Thymus (tissue), 14 donors: ENCODE measurements at places on chromosomes 2 and 18.

DNA sequence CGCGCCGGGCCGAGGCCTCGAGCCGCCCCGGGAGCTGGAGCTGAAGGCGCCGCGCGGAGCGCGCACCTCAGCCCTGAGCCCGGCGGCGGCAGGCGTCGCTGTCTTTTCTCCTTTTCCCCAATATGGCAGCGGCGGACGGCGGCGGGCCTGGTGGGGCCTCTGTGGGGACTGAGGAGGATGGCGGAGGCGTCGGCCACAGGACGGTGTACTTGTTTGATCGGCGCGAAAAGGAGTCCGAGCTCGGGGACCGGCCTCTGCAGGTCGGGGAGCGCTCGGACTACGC, 369 bp downstream of the SMCHD1 start:
- no peak for DNase-seq

- no peak for DNase-seq
Measured at GRCh38 chr2:236366049-236366387, 101.8 kb upstream of the ASB18 start.

DNA sequence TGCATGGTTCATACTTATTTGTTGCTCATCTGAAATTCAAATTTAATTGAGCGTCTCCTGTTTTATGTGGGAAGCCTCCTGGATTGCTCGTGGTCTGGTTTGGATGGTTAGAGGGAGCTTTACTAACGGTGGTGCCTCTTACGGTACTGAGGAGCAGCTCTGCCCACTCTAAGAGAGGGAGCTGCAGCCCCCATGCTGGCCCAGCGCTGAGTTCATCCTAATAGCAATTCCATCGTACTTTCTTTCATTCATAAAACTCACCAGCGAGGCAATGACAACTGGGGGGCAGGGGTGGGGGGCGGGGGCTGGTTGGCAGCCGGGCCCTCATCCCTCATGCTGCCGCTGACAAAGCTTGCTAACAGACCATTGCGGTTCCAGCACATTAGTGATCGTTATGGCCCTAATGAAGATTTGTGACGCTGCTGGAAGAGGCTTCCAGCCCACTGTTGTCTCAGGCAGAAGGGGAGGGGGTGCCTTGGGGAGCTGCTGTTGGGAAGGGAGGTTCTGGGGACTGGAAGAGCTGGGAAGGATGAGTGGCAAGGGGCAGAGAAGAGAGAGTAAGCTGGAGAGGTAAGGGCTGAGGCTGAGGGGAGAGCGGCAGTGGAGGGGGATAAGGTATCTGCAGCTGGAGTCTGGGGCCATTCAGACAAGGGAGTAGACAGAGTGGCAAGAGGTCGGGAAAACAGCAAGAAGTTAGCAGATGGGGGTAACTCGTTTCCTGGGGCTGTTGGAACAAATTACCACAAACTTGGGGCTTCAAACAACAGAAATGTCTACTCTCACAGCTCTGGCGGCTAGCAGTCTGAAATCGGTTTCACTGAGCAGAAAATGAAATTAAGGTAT, 238.1 kb downstream of the LPIN1 start:
- DNase-seq: no peak

- no peak for DNase-seq
Measured at GRCh38 chr2:55547001-55547400, 27.5 kb downstream of the CFAP36 start.

DNA sequence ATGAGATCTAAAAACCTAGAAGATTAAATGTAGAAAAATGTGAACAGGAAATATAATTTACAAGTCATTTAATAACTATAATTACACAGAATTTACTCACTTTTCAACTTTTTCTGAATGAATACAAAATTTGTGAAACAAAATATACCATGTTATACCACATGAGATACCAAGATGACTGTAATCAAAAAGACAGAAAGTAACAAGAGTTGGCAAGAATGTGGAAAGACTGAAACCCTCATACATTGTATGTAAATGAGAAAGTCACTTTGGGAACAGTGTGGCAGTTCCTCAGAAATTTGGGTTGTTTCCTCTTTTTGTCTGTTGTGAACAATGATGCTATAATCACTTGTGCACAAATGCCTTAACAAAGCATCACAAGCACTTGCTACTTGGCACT, 145.4 kb upstream of the ZNF804A start:
- DNase-seq: no peak

DNA sequence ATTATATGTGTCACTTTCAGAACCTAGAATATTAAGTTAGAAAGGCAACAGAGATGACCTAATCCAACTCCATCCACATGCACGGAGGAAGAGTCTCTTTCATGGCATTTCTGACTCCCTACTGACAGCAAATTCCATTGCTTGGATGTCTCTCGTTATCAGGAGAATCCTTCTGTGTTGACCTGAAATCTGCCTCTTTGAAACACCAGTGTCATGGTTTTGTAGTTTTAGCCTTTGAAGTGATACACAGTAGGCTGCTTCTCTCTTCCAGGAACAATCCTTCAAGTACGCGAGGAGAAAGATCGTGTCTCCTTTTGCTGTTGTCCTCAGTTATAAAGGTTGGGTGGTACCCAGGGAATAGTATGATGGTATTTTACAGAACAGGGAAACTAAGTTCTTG, 201.9 kb upstream of the RASGRP3 start:
- no peak for DNase-seq

DNA sequence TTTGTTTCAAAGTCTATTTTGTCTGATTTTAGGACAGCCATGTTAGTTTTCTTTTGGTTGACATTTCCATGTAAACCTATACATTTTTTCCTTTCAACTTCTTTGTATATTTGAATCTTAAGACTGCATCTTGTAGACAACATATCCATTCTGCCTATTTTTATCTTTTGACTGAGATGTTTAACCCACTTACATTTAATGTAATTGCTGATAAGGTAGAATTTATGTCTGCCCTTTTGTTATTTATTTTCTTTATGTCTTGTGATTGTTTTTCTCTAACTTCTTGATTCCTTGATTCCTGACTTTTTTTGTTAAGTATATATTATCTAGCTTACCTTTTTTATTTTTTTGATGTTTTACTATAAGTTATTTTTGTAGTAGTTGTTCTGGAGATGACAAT, 542.5 kb downstream of the SUCLG1 start:
- no peak for DNase-seq

DNA sequence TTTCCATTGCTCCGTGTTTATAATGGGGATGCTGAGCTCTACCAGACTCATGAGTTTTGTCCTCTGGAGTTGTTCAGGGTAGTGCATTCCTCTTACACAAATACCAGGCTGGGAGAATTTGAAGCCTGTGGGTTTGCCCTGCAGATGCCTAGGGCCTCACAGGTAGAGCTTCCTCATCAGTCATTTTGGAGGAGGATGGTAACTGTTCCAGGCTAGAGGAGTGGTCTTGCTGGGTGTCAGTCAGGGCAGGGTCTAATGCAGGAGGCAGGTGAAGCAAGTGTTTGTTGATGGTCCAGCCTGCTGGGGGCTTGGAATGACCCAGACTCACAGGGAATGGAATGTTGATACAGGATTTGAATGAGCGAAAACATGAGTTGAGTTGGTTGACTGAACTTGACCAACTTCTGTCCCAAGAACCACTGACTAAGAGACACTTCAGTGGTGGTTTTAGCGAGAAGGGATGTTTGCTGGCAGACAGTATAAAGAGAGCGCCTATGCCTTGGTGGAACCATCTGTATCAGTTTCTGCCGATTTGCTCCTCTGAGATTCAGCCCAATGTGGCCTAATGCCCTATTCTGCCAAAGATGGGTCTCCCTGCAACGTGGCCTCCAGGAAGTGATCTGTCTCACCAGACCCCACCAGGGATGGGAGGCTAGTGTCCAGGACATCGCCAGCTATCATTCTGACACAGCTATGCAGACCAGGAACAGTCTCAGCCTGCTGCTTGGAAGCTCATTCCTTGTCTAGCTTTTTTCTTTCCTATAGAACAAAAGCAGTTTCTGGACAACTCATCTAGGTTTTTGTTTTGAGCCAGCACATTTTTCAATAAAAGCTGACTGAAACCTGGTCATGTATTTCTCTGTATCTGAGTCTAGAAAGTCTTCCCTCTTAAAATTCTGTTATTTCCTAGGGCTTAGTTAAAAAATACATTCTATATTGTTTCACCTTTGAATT, 9.3 kb downstream of the IL1R2 start:
- DNase-seq: no peak

DNA sequence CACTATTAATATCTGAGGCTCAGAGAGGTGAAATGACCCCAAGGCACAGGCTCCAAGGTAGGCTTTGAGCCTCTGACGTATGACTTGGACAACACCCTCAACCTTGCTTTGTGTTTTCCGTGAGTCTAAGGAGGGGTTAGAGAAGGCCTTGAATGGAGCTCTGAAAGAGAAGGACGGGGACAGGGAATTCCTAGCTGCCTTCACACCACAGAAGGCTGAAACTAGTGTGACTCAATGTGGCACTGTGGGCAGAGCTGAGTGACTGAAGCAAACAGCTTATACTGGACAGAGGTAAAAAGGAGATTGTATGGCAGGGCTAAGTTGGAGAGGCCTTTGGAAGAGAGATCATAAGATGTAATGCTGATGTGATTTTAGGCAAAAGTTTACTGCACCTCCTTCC, 3.5 kb upstream of the NCK2 start:
- no peak for DNase-seq

- no peak for DNase-seq
Measured at GRCh38 chr18:38900031-38900430, 1334.4 kb upstream of the CELF4 start.

DNA sequence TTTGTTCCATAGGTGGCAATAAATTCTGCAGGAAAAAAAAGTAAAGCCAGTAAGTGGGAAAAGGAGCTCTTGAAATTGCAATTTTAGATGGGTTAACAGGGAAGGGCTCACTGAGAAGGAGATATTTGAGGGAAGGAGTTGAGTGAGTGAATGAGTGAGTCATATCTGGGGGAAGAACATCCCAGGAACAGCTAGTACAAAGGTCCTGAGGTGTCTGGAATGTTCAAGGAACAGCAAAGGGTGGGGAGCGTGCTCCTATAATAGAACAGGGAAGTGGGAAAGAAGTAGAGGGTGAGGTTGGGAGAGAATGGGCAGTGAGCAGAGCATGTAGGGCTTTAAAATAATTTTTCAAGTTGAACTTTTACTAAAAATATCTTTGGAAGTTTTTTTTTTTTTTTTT, 68.0 kb upstream of the PSME4 start:
- no peak for DNase-seq

DNA sequence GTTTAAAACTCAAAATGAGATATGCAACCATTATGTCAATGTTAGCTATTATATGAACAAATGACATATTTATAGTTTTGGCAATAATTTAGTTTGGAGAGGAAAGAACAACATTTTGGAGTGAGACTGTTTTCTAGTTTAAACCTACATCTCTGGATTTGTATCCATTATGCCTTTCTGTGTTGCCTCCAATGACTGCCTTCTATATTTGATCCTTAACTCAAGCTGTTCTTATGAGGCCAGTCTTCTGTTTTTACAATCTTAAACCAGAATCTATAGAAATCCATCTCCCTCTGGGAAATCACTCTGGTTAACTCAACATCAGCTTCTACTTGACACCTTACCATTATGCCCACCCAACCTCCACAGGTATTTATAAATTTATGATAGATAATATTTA, 67.5 kb downstream of the ZNF385B start:
- no peak for DNase-seq

GRCh38 chr2:44358503-44358902, 2.8 kb downstream of the PREPL start:
- DNase-seq: no peak

DNA sequence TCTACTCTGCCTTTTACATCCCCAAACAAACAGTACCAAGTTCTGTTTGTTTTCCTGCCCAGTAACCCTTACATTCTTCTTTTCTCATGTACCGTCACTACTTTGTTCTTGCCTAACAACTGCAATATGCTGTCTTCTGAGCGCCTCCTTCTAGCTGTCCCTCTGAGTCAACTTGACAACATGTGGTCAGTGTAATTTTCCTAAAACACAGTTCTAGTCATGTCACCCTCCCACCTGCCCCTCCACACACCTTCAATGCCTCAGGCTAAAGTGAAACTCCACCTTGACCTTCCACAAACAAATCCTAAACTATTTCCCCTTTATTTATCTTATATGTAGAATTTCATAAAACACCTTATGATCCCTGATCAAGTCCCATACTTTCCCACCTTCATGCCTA, 124.6 kb upstream of the CD302 start:
- no peak for DNase-seq

DNA sequence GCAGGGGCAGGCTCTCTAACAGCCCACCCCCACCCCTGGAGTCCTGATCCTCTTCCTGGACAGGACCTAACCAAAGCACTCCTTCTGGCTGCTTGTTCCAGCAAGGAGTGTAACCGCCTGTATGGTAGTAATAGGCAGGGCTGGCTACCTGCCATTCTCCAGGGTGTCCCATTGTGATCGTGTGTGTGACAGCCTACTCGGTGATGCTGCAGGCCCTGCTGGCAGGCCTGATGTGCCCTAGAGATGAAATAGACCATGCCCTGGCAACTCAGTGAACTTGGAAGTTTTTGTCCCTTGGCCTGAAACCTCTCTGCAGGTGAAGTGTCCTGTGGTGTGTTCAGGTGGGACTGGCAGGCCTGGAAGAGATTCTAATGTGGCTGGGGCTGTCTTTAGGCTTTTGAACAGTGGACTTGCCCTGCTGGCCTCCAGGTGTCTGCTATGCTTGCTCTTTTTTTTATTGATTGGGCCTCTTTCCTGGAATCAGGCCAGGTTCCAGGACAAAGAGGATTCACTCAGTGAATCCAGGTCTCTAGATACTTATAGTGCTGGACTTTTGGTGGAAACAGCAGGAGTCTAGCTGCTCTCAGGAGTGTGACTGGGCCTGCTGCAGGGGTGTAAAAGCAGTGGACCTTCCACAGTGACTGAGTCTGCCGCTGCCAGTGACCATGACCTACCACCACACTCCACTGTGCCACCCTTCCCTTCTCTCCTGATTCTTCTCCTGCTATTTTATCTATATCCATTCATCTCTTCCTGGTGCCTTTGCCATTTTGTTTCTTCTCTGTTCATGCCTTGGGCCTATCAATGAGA, 132.1 kb downstream of the CTIF start:
- DNase-seq: no peak

- no peak for DNase-seq
Measured at GRCh38 chr2:219436491-219436890, 1.8 kb downstream of the SPEG start.

GRCh38 chr2:43898134-43898837, 59.5 kb downstream of the ABCG8 start:
- no peak for DNase-seq

DNA sequence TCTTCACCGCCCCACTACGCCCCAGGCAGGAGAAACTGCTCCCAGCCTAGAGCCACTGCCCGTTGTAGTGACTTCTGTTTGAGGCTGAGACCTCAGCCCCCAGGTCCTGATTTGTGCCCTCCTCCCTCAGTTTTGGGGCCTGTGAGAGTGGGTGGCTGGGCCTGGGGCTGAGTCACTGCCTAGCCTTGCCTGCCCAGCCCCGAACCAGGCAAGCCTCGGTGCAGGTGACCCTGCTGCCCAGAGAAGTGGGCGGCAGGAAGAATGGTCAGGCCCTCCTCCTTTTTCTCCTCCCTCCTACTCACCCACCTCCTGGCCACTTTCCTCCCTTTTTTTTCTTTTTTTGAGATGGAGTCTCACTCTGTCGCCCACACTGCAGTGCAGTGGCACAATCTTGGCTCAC, 66.6 kb downstream of the ZFP36L2 start:
- no peak for DNase-seq

- no peak for DNase-seq
Measured at GRCh38 chr18:58288921-58289797, 245.1 kb downstream of the NEDD4L start.
